ENCODE measurements at places on chromosomes 11 and 22.

- DNase-seq, result no peak
These were observed 28.2 kb downstream of the CARD18 start for GRCh38 chr11:105111145-105111944.

GRCh38 chr11:11565636-11566035, 56.2 kb downstream of the GALNT18 start:
- DNase-seq, result no peak

DNA sequence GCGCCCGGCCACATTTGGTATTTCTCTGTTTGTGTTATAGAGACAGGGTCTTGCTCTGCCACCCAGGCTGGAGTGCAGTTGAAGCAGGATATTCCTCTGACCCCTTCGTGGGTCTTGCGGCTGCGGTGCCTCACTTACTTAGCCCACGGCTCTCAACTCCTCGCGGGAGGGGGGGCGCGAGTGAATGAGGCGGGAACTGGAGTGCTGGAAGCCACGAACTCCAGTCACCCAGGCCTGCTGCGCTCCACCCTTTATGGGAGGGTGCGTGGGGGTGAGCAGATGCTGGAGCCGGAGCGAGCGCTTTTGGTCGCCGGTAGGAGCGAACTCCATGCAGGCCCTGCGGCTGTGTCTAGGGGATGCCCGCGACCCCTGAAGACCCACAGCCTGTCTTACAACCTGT, 1.8 kb downstream of the C11orf54 start:
- no peak for DNase-seq

DNA sequence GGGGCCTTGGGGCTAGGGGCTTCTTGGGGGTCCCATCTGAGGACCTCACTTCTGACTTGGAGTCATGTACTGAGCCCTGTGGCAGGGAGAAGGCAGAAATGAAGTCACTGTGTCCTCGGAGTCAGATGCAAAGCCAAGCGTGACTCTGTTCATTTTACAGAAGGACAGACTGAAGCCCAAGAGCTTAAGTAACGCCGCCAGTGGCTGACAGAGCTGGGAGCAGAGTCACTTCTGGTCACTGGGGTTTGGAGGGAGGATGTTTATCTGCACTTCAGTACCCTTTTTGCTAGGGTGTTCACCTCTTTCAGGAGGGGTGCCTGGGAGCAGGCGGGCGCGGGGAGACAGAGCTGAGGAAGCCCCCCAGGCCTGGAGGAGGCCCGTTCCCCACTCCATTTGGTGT, 10.7 kb downstream of the CD6 start:
- no peak for DNase-seq

GRCh38 chr11:9716275-9717039, 52.6 kb downstream of the SWAP70 start:
- DNase-seq, result no peak

DNA sequence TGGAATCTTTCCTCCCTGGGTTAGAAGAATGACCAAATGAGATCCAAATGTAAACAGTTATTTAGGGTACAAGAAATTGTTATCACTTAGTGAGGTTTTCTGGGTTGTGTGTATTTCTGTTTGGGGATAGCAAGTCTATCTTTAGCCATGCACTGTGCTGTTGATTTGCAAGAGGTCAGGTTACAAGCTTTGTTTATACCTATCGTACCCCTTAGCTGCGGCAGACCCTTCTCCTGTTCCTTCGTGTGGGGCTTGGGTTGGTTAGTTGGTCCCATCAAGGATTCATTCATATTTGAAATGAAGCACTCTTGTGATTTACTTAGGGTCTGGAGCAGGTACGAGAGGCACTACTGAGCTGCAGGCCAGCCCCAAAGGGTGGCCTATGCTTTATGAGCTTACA, 72.6 kb downstream of the USP35 start:
- DNase-seq, result no peak

GRCh38 chr11:113690619-113691569, 15.2 kb downstream of the TMPRSS5 start:
- peak; percentile 85 for DNase-seq

GRCh38 chr11:60895687-60896086, 10.7 kb downstream of the PRPF19 start:
- DNase-seq, result no peak

DNA sequence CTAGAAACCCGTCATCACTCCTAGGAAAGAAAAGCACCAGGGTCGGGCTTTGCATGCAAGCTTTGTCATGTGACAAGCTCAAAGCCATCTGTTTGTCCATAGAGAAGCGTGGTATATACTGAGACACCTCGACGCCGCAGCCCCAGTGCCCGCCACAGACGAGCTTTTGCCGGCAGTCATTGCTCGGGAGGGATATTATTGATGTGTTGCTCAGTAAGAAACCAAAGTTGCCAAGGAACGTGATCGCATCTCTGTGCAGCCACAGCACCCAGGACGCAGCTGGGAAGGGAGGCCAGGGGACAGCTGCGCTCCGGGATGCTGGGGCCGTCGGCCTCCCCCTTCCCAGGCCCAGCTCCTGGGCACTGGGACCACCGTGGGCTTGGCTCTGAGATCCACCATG, 89.5 kb upstream of the KCNQ1OT1 start:
- peak; percentile 57 for DNase-seq

DNA sequence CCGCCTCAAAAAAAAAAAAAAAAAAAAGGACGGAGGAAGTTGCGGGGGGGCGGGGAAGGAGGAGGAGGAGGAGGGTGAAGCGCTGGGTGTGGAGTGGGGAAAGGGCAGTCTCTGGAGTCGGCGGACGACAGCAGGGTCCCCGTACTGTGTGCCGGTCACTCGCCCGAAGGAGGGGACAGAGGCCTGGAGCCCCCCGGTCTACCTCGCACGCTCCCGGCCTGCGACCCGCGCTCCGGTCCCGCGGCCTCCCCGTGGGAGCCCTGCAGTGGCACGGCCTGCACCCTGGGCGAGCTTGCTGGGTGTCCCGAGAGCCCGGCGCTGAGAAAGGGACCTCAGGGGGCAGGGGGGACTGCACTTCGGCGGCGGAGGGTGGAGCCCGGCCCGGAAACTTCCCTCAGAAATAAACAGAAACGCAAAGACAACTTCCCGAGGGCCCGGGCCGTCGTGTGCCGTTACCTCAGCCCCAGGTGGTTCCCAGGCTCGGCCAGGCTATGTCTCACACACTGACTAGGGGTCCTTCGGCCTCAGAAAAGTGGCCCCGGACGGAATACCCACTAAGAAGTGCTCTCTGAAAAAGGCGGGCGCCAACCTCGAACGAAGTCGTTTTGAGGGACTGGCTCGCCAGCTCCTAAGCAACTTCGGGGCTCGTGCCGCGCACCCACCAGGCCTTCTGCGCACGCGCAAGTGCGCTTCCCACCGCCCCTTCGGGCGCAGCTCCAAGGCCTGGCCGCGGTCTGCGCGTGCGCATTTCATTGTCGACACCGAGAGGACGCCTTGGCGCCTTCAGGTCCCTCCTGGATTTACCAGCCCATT, at the start of gene MAJIN:
Gene MAJIN, minus strand, starts transcription at position 688 of the 813 bp plus-strand sequence. CDS start 12,703 bp downstream, outside the sequence.
- DNase-seq, result no peak

- no peak for DNase-seq
These were observed 15.7 kb downstream of the MN1 start for GRCh38 chr22:27785831-27786230.

- no peak for DNase-seq
These were observed 625.8 kb upstream of the B3GAT1 start for GRCh38 chr11:135037828-135038227.

GRCh38 chr22:32355760-32356159, 1.9 kb upstream of the RFPL3 start:
- no peak for DNase-seq

GRCh38 chr11:22878039-22878438, 17.8 kb upstream of the CCDC179 start:
- no peak for DNase-seq

GRCh38 chr22:22322792-22323191, 78.2 kb downstream of the VPREB1 start:
- DNase-seq, result no peak

DNA sequence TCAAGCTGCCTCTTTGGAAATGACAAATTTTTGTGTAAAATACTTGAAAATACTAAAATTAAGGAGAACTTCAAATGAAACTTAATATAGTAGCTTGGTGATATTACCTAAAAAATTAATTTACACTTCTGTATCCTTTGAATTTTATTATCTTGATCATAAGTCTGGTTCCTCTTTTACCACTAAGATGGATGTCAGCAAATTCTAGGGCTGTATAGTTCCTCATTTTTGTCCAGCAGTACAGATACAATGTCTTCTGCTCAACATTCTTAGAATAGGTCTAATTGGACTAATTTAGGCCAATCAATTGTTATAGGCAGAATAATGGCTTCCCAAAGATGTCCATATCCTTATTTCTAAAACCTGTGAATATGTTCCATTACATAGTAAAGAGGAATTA, 1298.0 kb upstream of the RAG2 start:
- DNase-seq, result no peak

DNA sequence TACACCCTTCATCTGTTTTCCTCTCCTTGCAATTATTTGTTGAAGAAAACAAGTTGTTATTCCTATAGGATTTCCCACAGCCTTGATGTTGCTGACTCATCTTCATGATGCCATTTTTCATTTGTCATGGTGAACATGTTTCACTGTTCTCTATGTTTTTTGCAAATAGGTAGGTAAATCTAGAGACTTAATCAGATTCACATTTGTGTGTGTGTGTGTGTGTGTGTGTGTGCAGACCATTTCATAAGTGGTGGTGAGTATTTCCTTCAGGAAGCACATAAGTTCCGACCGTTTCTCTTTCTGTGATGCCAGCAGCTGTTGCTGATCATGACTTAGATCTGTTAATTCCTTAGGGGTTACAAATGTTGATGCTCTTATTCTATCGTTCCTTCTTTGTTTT, 80.3 kb upstream of the IZUMO1R start:
- DNase-seq, result no peak

DNA sequence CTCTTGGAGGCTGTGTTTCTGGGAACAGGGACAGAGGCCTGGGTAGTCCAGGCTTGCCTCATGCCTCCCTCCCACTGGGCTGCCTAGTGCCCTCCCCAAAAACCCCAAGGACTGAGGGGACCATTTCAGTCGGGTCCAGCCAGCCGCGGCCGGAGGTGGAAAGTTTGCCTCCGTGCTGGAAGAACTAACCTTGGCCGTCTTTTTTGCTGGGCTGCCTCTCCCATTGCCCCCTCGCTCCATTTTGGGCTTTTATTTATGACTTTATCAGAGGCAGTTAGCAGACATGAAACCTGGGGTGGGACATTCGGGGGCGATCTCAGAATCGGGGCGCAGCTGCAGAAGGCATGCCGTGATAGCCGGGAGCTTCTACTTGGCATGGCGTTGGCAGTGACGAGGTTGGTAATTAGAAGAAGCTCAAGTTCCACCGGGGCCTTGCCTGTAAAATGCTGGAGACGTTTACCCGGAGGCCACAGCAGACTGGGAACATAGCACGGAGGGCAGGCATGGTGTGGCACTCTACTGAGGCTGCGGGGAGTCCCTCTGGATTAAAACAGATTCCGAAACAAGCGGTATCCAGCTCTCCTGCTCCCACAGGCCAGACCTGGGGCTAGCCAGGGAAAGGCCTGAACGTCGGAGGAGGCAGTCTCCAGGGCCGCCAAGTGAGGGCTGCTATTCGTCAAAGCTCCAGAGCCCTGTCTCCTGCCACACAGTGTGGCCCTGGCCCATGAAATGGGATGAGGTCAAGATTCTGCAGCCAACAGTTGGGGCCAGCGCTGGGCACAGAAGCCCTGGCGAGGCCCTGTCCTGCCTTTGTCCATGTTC, 76.4 kb upstream of the PPARA start:
- no peak for DNase-seq

GRCh38 chr11:65873318-65874156, 937 bp upstream of the EFEMP2 start:
- DNase-seq, result peak; percentile 98

- no peak for DNase-seq
These were observed 54.5 kb upstream of the RRAS2 start for GRCh38 chr11:14413307-14414069.

DNA sequence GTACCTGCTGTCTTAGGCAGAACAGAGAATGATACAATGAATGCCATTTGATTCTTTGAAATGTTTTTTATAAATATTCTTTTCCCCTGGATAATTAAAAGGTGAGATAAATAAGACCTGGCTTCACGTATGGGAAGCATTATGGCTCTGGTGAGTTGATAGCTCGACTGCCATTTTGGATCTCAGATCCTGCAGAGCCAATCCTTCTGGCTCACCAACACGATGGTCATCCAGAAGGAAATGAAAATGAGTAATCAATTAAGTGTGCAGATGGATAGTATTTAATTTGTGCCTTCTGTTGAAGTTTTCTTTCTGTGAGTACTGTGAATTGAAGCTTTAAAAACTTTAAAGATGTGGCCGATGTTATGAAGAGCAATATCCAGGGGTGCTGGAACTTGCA, 2.7 kb downstream of the TNRC6B start:
- peak; percentile 4 for DNase-seq

DNA sequence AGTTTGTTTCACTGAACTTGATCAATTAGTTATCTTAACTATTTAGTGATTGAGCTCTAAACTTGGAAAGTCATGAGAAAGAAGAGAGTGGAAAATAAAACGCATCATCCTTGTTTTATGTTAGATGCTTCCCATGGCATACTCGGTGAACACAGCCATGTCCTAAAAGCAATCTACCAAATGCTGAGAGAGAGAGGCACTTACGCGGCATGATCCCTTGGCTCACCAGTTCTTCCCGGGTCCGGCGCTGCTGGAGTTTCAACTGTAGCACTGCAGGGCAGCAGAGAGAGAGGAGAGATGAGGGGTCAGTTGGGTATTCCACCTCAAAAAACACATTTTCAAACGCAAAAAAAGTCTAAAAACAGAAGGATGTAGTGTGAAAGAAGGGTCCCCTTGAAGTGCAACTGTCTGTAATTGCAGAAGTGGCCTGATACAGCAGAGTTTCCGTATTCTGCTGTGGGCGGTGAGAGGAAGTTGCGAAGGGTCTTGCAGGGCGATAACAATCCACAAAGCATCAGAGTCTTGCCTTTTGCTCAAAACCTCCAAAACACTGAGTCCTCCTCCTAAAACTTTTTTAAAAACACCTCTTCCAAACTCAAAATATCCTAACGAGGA, 92.7 kb downstream of the SGSM3 start:
- no peak for DNase-seq

- no peak for DNase-seq
These were observed 694.8 kb upstream of the CCDC179 start for GRCh38 chr11:23555085-23555484.

DNA sequence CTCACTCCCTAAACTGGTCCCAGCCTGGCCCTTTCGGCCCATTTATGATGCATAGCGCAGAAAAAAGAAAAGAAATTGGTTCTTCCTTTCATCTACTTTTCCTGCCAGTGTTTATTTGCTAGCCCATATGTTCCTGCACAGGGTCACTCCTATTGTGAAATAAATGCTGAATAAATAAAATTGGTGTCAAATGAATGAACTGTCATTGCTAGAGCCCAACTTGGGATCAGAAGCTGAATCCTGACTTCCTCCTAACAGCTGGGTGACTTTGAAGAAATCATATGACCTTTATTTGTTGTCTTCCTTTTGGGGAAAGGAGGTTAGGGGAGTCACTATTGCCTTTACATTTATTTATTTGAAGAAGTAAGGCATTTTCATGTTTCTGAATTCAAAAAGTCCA, 92.0 kb downstream of the PRR5L start:
- DNase-seq, result no peak

- DNase-seq, result no peak
These were observed 28.2 kb downstream of the GGT5 start for GRCh38 chr22:24216541-24217209.

- no peak for DNase-seq
These were observed 3.4 kb upstream of the DPP3 start for GRCh38 chr11:66476841-66477251.

GRCh38 chr11:78857688-78858087, 283.0 kb upstream of the NARS2 start:
- no peak for DNase-seq

- DNase-seq, result no peak
These were observed 6.6 kb upstream of the FLI1 start for GRCh38 chr11:128687321-128687720.
